PC-9 (cell line): ENCODE measurements at places on chromosomes 2 and 18. TPM values are rescaled to one million over a fixed set of nuclear protein-coding genes. Genes with fewer than 3 reads are reported as not detected.

GRCh38 chr2:155708071-155708470, 624.5 kb downstream of the NR4A2 start:
- H3K36me3 ChIP-seq = no peaks in the 10 kb centered on the region
- no peak overlapping the region for H3K4me3 ChIP-seq
- no peaks in the 10 kb centered on the region for H3K27me3 ChIP-seq
- no peak for DNase-seq
- H3K4me1 ChIP-seq = no peaks in the 10 kb centered on the region

DNA sequence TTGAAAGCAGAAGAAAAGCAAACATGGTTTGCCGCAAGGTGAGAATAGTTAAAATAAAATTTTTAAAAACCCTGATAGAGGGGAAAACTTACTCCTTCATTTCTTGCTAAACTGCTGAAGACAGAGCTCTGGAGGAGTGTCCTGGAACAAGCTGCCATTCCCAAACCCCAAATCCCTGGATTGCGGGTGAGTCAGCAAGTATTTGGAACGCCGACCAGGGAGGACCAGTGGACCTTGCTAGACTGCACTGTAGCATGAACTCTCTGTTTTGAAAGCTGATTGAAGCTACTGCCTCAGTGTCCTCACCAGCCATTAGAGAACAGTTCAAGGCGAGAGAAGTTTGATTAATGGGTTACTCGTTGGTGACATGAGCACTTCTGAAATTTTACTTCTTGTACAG, 99.4 kb upstream of the RASGRP3 start:
- no peaks in the 10 kb centered on the region for H3K27me3 ChIP-seq
- H3K4me1 ChIP-seq = no peaks in the 10 kb centered on the region
- H3K36me3 ChIP-seq = no peaks in the 10 kb centered on the region
- no peak overlapping the region for H3K4me3 ChIP-seq
- no peak overlapping the region for H3K27ac ChIP-seq

GRCh38 chr2:172226244-172227061, 123.8 kb upstream of the DLX2 start:
- peak; percentile 88 for DNase-seq
- no peak overlapping the region for H3K4me3 ChIP-seq
- no peaks in the 10 kb centered on the region for H3K27me3 ChIP-seq
- H3K27ac ChIP-seq = no peak overlapping the region

Gene MBP
- 37.9 and 44.4 TPM in 2 replicates for total RNA-seq

Gene DYSF
- total RNA-seq = 10.6 and 12.2 TPM in 2 replicates

Gene ABCB11
- not detected in 2 replicates for total RNA-seq

GRCh38 chr2:173753441-173753840, 211.7 kb downstream of the SP3 start:
- H3K4me1 ChIP-seq = no peaks in the 10 kb centered on the region
- no peak for DNase-seq
- no peak overlapping the region for H3K27ac ChIP-seq
- peaks cover 11% of the 10 kb centered on the region; the same call in 1 of the 2 replicates for H3K27me3 ChIP-seq
- H3K36me3 ChIP-seq = no peaks in the 10 kb centered on the region
- H3K4me3 ChIP-seq = no peak overlapping the region

Gene CERS6
- 7.5 and 8.3 TPM in 2 replicates for total RNA-seq
